ENCODE measurements at places on chromosomes 2 and 18. TPM values are rescaled to one million over a fixed set of nuclear protein-coding genes. Genes with fewer than 3 reads are reported as not detected.
A peak's percentile ranks its signal among the peaks of the same experiment; 100 is the strongest.

DNA sequence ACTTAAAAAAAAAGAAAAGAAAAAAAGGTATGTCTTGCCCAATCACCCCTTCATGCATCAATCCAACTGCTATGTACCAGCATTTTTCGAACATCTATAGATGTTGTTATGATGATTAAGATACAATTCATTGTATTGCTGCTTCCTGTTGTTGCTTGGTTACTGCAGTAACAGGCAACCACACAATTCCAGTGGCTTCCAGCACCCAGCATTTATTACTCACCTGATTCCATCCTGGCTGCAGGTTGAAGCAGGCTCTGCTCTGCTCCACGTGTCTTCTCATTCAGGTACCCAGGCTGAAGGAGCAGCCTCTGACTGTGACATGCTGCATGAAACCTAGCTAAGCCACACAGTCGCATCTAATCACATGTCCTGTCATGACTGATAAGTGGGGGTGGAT, 196.9 kb downstream of the INO80D start:
- no peak overlapping the region for H3K27ac ChIP-seq
- no peak overlapping the region for H3K4me3 ChIP-seq
- H3K36me3 ChIP-seq, result no peaks in the 10 kb centered on the region
- no peak for DNase-seq
- H3K4me1 ChIP-seq, result no peaks in the 10 kb centered on the region

GRCh38 chr2:149000158-149000938, 38.2 kb upstream of the LYPD6B start:
- no peak overlapping the region for H3K4me3 ChIP-seq
- no peaks in the 10 kb centered on the region for H3K27me3 ChIP-seq
- H3K36me3 ChIP-seq, result peaks cover 4% of the 10 kb centered on the region
- H3K27ac ChIP-seq, result no peak overlapping the region

Gene REEP1
- total RNA-seq, result not detected

Gene PLB1
- 0.30 TPM for total RNA-seq

DNA sequence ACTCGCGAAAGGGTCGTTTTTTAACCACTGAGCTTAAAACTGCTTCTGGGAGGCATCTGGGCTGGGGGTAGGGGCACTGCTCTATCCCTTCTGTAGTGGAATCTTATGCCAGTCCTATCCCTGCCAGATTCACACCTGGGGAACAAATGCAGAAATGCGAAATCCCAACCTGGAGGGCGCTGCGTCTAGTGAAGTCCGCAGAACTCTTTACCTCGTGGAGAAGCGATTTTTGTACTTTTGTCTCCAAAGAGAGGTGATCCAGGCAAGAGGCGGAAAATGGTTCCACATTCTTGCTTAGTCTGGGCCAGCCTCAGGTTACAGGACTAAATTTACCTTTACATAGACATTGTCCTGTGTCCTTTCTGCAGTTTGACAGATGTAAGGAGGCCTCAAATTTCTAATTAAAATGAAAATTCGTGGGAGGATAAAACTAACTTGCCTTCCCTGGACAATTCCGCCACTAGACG, 10.4 kb downstream of the TBR1 start:
- DNase-seq, result peak; percentile 28
- H3K36me3 ChIP-seq, result peaks cover 7% of the 10 kb centered on the region
- peaks cover 84% of the 10 kb centered on the region for H3K27me3 ChIP-seq
- peak overlapping the region; percentile 49 for H3K4me3 ChIP-seq

DNA sequence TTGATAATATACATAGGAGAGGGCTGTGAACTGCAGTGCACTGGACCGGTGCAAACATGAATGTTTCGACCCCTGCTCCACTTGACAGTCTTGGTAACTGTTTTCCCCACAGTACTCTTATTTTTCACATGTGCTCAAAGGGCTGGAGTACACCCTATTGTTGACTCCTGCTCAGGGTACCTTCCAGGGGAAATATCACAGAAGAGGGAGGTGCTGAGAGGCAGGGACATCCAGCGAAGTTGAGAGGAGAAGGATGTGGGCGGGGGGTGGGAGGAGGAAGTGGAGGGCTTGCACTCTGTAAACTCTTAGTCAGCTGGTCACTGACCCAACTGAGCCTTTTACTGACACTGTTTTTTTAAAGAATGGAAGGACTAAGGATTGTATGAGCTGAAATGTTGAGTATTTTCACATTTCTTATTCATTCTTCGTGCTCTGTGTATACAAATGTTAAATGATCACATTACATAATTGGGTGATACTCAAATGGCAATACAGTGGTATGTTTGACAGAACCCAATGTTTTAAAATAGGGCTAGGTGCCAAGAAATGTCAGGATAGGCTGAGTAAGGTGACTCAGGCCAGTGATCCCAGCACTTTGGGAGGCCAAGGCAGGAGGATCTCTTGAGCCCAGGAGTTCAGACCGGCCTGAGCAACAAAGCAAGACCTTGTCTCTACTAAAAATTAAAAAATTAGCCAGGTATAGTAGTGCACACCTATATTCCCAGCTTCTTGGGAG, 10.0 kb downstream of the INPP4A start:
- DNase-seq, result no peak
- no peaks in the 10 kb centered on the region for H3K27me3 ChIP-seq
- peaks cover 89% of the 10 kb centered on the region for H3K4me1 ChIP-seq
- peak overlapping the region; percentile 79 for H3K4me3 ChIP-seq
- peaks cover 32% of the 10 kb centered on the region for H3K36me3 ChIP-seq

DNA sequence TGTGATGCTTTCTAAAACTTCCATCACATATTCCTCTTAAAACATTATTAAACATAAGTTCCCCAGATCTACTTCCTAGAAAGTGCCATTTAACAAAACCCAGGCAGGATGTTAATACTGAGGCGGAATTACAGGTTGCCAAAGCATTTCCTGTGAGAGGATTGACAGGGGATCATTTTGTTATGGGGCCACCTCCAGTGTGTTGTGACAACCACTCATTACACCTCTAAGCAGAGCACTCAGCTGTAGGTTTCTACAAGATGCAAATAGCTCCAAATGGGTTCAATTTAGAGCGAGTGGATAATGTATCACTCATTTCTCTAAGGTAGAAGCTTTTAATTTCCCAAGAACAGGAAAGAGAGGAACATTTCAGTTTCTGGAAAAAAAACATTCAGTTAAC, 1429.5 kb upstream of the ACVR2A start:
- no peak overlapping the region for H3K27ac ChIP-seq
- no peaks in the 10 kb centered on the region for H3K27me3 ChIP-seq
- H3K4me3 ChIP-seq, result no peak overlapping the region
- DNase-seq, result no peak

DNA sequence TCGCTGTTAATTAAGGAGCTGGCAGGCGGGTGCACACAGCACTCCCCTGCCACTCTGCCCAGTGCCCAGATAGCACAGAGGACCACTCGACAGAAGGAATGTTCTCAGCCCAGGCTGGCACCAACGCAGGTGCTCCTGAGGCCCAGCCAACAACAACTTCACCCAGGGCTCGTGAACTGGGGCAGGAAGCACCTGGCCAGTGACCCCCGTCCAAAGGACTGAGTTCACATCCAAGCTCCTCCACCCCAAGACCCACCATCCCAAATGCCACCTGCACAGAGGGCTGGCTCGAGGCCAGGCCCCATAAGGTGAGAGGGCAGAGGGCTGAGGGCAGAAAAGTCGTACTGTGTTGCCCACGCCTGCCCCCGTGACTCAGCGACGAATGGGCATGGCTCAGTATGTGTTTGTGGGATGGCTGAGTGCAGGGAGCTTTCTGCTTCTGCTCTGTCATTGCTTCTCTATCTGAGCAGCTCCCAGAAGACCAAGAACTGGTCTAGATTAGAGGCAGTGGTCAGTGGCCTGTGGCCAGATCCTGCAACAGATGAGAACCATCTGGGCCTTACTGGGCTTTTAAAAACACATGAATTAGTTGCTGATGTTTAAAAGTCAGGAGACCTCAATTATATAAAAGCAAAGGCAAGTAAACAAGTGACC, 68.4 kb downstream of the POLR1A start:
- H3K4me1 ChIP-seq, result peaks cover 69% of the 10 kb centered on the region
- H3K4me3 ChIP-seq, result peak overlapping the region; percentile 79
- no peaks in the 10 kb centered on the region for H3K27me3 ChIP-seq

Gene INPP4A
- 159 TPM for total RNA-seq

DNA sequence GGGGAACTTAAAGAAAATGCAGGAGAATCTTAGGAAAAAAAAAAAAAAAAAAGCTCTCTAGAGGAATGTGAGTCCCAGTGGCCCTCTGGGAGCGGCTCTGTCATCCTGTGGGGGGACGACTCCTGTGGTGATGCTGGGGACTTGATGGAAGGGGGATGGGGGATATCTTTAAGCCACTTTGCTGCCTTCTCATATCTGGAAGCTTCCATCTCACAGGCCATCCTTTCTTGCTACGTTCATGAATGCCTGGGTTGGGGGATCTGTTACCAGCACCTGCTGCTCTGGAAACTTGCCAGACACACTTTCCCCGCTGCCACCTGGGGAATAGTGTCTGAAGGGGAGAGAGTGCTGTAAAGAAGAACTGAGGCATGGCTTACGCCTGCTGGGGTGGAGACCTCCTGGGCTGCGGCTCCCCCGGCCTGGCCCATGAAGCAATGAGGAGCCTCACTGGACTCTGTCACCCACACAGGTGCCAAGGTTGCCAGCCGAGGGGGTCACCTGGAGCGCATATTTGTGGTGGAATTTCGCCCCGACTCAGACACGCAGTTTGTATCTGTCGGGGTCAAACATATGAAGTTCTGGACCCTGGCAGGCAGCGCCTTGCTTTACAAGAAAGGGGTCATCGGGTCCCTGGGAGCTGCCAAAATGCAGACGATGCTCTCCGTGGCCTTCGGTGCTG, 92.8 kb downstream of the RTN4 start:
- H3K4me3 ChIP-seq, result no peak overlapping the region
- peaks cover 3% of the 10 kb centered on the region for H3K36me3 ChIP-seq
- H3K27ac ChIP-seq, result no peak overlapping the region
- no peak for DNase-seq
- H3K4me1 ChIP-seq, result peaks cover 3% of the 10 kb centered on the region
- no peaks in the 10 kb centered on the region for H3K27me3 ChIP-seq

DNA sequence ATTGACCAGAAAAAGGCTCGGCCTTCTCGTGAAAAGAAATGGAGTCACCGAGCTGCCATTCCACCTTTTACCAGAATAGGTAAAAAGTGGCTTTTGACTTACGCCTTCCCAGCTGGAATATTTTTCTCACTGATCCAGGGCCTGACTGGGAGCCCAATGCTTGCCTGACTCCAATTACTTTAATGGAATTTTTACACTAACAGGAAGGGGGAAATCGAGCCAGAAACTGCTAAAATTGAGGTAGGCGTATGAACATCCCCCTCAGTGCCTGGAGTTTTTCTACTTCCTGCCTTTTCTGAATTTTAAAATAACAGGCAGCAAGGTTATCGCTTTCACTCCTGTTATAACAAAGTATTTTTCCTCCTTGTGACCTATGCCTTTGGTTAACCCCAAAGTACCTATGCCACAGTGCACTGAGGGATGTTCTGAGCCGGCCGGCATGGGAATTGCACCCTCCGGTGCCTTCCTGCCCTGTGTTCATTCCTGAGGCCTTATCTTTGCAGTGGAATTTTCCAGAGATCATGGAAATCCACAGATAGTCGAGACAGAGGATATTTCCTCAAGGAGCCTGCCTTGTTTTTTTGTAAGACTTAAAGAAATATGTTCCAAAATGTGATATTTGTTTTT, 18.3 kb upstream of the RPL31 start:
- no peak overlapping the region for H3K27ac ChIP-seq
- H3K36me3 ChIP-seq, result no peaks in the 10 kb centered on the region
- no peak for DNase-seq
- no peaks in the 10 kb centered on the region for H3K27me3 ChIP-seq
- no peak overlapping the region for H3K4me3 ChIP-seq
- H3K4me1 ChIP-seq, result peaks cover 4% of the 10 kb centered on the region

- no peak overlapping the region for H3K27ac ChIP-seq
- H3K36me3 ChIP-seq, result no peaks in the 10 kb centered on the region
- DNase-seq, result no peak
- peaks cover 23% of the 10 kb centered on the region for H3K27me3 ChIP-seq
- no peaks in the 10 kb centered on the region for H3K4me1 ChIP-seq
Observed at GRCh38 chr2:104321116-104321795, 532.7 kb upstream of the POU3F3 start.

Gene UGT1A4
- not detected for total RNA-seq
